ENCODE measurements at places on chromosomes 12 and 14.

GRCh38 chr14:68718023-68718990 is 74.6 kb downstream of the ZFP36L1 start:
- no peaks in the 10 kb centered on the region for H3K27me3 ChIP-seq
- no peak overlapping the region for H3K27ac ChIP-seq
- no peak overlapping the region for H3K4me3 ChIP-seq
- H3K4me1 ChIP-seq, result peaks cover 38% of the 10 kb centered on the region
- peak; percentile 31 for DNase-seq

- H3K36me3 ChIP-seq, result peaks cover 65% of the 10 kb centered on the region
- H3K27ac ChIP-seq, result no peak overlapping the region
- H3K4me3 ChIP-seq, result no peak overlapping the region
Measured at GRCh38 chr12:62284749-62285148, 24.5 kb downstream of the USP15 start.

DNA sequence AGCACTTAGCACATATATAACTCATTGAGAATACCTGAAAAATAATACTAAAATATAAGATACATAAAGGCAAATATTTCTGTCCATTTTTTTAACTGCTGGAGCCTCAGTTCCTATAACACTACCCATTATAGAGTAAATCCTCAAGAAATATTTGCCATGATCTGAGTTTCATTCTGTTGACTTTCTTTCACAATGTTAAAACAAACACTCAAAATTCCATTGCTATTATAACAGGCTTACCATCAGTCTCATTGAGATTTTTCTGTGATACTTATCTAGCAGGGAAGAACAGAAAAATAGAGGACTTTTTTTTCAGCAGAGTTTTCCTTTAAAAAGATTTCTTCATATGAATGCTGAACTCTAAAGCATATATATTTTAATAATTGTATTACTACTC is 24.5 kb downstream of the LMO3 start:
- no peak overlapping the region for H3K4me3 ChIP-seq
- H3K4me1 ChIP-seq, result no peaks in the 10 kb centered on the region
- no peaks in the 10 kb centered on the region for H3K36me3 ChIP-seq
- DNase-seq, result no peak

GRCh38 chr12:64395739-64396138 is 5.2 kb upstream of the C12orf56 start:
- H3K27ac ChIP-seq, result no peak overlapping the region
- H3K36me3 ChIP-seq, result no peaks in the 10 kb centered on the region
- peaks cover 20% of the 10 kb centered on the region for H3K4me1 ChIP-seq
- no peak overlapping the region for H3K4me3 ChIP-seq

- DNase-seq, result no peak
- no peak overlapping the region for H3K27ac ChIP-seq
- peaks cover 3% of the 10 kb centered on the region for H3K4me1 ChIP-seq
- no peak overlapping the region for H3K4me3 ChIP-seq
- no peaks in the 10 kb centered on the region for H3K27me3 ChIP-seq
- peaks cover under 1% of the 10 kb centered on the region for H3K36me3 ChIP-seq
Measured at GRCh38 chr12:107541001-107541705, 144.4 kb upstream of the PWP1 start.

- H3K36me3 ChIP-seq, result no peaks in the 10 kb centered on the region
- H3K27me3 ChIP-seq, result no peaks in the 10 kb centered on the region
- no peaks in the 10 kb centered on the region for H3K4me1 ChIP-seq
Measured at GRCh38 chr14:51707327-51707726, 55.6 kb downstream of the FRMD6 start.

GRCh38 chr14:75661499-75661814 is 411 bp downstream of the TTLL5 start:
- H3K27me3 ChIP-seq, result no peaks in the 10 kb centered on the region
- peak overlapping the region; percentile 90 for H3K27ac ChIP-seq
- peaks cover 14% of the 10 kb centered on the region for H3K36me3 ChIP-seq

DNA sequence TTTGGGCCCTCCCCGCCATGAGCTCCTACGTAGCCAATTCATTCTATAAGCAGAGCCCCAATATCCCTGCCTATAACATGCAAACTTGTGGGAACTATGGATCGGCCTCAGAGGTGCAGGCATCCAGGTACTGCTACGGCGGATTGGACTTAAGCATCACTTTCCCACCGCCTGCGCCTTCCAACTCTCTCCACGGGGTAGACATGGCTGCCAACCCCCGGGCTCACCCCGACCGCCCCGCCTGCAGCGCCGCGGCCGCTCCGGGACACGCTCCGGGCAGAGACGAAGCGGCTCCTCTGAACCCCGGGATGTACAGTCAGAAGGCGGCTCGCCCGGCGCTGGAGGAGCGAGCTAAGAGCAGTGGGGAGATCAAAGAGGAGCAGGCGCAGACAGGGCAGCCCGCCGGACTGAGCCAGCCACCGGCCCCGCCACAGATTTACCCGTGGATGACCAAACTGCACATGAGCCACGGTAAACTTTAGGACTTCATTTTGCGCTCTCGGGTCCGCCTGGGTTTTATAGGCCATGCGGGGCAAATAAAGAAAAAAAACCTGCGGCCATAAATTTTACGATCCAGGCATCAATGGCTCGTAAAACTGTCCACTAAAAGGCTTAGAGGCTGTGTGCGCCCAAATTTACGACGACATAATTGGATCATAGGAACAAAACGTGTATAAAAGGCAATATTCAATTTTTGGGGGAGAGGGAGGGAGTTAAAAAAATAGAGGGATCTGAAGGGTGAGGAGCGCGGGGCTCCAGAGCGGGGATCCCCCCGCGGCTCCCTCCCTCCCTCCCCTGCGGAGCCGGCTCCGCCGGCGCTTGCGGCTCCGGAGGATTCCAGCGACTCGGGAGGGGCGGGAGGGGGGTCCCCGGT is 493 bp downstream of the HOXC5 start:
- peaks cover 83% of the 10 kb centered on the region for H3K27me3 ChIP-seq
- no peak overlapping the region for H3K27ac ChIP-seq
- peak overlapping the region; percentile 16 for H3K4me3 ChIP-seq
- no peaks in the 10 kb centered on the region for H3K36me3 ChIP-seq
- DNase-seq, result no peak

- H3K4me3 ChIP-seq, result no peak overlapping the region
- no peak for DNase-seq
- H3K27ac ChIP-seq, result no peak overlapping the region
- H3K4me1 ChIP-seq, result no peaks in the 10 kb centered on the region
- no peaks in the 10 kb centered on the region for H3K27me3 ChIP-seq
Measured at GRCh38 chr12:88338486-88338885, 196.4 kb downstream of the TMTC3 start.

GRCh38 chr14:38790916-38791315 is 312.1 kb downstream of the SEC23A start:
- no peaks in the 10 kb centered on the region for H3K27me3 ChIP-seq
- no peak overlapping the region for H3K27ac ChIP-seq
- no peak overlapping the region for H3K4me3 ChIP-seq
- no peaks in the 10 kb centered on the region for H3K36me3 ChIP-seq

DNA sequence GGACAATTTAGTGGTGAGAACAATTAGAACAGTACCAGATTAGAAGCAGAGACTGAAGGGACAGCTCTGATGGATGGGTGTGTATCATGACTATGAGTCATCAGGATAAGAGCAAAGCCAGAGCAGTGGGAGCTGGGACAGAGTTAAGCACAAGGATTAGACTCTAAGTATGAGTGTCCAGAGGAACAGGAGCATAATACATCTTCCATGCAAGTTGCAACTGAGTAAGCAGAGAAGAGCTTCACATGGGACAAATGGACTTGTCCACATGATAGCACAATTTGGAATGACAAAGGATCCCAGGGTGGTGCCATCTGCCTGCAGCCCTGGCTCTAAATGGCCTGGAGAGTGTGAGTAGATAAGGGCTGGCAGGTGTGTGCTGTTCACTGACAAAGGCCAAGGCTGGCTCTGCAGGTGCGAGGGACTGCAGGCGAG is 226.4 kb upstream of the CAND1 start:
- no peak overlapping the region for H3K4me3 ChIP-seq
- no peaks in the 10 kb centered on the region for H3K4me1 ChIP-seq
- H3K27ac ChIP-seq, result no peak overlapping the region
- DNase-seq, result no peak
- H3K27me3 ChIP-seq, result peaks cover 3% of the 10 kb centered on the region

- H3K27me3 ChIP-seq, result peaks cover 10% of the 10 kb centered on the region
- no peak overlapping the region for H3K27ac ChIP-seq
- H3K4me3 ChIP-seq, result no peak overlapping the region
- DNase-seq, result no peak
Measured at GRCh38 chr14:102933618-102934231, 11.3 kb downstream of the AMN start.

- peaks cover 16% of the 10 kb centered on the region for H3K4me1 ChIP-seq
- no peaks in the 10 kb centered on the region for H3K27me3 ChIP-seq
- H3K36me3 ChIP-seq, result peaks cover 1% of the 10 kb centered on the region
- H3K27ac ChIP-seq, result no peak overlapping the region
- no peak overlapping the region for H3K4me3 ChIP-seq
- no peak for DNase-seq
Measured at GRCh38 chr12:79908366-79908765, 26.5 kb downstream of the PPP1R12A start.

Measured in activated CD4-positive, alpha-beta memory T cell treated with anti-CD3 and anti-CD28 coated beads, Interleukin-2, amount 10 ng/mL, durations not matched to agents 7 days and 5 days (primary cell).